ENCODE measurements at places on chromosomes 7 and 10. TPM values are rescaled to one million over a fixed set of nuclear protein-coding genes. Genes with fewer than 3 reads are reported as not detected.

NPY gene
- total RNA-seq = 26.7 TPM

DNA sequence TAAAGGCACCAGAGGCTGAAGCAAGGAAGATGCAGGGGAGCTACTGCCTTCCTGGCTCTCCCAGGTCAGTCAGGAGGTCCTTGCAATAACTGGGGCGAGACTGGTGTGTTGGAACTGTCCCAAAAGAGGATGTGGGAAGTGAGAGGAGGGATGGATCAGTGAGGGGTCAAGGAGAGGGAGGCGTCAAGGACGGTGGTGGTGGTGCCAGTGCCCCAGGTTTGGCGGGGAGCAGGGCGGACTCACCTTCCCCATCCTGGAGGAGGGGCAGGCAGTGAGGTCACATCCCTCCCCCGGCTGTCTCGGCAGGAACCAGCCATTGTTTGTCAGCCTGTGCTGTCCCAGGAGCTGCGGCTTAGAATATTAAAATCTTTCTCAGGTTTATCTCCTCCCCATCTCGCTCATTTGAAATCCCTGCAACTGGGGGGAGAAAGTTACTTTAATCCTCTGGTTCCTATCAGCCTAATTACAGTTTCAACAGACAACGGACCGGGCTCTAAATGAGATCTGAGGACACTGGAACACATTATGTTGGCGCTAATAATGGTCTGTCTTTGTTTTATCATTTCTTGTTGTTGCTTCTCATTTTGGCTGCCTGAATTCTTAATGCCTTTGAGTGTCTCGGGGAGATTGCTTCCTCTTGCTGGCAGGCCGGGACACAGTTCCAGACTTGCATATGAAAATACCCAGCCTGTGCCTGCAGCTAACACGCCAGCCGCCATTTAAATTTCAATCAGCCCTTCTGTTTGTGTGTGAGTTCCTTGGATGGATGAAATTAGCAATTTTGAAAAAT lies 387.5 kb downstream of the RPS24 start:
- DNase-seq = no peak
- no peak overlapping the region for H3K4me3 ChIP-seq
- H3K36me3 ChIP-seq = no peaks in the 10 kb centered on the region
- no peak overlapping the region for H3K27ac ChIP-seq
- no peaks in the 10 kb centered on the region for H3K27me3 ChIP-seq

DNA sequence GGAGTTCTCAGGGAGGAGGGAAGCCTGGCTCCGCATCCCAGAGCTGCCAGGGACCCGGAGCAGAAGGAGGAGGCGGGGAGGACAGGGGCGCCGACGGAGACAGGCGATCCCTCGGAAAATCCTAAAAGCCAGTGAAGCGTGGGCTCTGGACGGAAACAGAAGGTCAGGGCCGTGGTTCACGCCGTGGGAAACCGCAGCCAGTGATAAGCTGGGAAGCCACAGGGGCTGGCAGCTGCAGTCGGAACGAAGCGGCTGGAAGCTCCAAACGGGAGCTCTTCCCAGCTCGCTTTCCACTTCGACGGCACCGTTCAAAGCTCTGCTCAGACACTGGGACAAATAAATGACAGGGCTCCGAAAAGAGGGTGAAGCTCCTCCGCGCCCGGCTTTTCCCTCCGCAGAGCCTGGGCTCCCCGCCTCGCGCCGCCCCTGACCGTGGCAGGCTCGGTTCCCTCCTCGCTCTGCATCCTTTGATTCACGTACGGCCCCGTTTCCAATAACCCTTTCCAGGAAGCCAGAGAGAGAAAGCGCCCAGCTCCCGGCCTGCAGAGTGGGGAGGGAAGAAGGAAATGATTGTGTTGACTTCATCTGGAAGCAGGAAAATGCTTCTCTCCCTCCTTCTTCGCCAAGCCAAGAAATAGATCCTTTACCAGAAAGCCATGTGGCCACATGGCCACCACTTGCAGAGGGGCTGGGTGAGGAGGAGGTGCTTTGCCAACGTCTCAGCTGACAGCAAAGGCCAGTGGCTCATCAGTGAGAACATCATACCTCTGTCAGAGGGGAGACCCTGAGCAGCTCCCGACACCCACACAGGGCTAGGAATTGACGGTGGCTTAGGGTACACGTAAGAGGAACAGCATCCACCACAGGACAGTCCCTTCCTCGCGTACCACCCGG lies 57.4 kb downstream of the ADRB1 start:
- H3K27ac ChIP-seq = no peak overlapping the region
- peaks cover 17% of the 10 kb centered on the region for H3K4me1 ChIP-seq
- peak overlapping the region; percentile 49 for H3K4me3 ChIP-seq

DNA sequence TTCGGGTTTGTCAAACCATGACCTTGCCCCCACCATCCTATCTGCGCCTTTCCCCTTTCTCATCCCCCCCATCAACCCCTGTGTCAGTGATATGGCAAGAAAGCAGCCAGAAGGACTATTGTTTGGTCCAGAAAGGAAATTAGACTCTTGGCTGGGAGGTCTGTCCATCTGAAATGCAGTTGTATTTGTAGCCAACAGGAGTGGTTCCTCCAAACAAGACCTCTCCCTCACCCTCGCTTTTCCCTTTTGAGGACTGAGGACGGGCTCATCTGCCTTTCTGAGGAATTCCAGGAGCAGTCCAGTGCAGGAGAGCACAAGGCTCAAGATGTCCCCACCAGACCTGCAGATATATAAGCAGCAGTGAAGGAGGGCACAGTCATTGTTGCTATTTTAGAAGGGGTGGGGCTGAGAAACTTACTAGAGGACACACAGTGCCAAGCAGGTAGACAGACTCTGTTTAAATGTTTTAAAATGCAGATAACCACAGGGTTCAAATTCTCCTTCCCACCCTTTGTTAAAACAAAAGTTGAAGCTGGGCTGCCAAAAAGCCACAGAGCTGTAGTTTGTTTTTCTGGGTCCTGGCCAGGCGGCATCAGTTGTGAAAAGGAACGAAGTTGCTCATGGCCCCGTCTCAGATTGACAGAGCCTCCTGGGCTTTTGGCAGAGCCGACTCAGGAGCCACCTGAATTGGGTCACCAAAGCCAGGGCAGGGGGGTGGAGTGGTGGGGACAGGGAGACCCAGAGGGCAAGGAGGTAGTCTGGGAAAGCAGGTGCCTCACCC lies 37.3 kb downstream of the CYP17A1 start:
- no peak for DNase-seq
- peaks cover 87% of the 10 kb centered on the region for H3K4me1 ChIP-seq
- H3K36me3 ChIP-seq = peaks cover 31% of the 10 kb centered on the region
- H3K4me3 ChIP-seq = peak overlapping the region; percentile 3

DNA sequence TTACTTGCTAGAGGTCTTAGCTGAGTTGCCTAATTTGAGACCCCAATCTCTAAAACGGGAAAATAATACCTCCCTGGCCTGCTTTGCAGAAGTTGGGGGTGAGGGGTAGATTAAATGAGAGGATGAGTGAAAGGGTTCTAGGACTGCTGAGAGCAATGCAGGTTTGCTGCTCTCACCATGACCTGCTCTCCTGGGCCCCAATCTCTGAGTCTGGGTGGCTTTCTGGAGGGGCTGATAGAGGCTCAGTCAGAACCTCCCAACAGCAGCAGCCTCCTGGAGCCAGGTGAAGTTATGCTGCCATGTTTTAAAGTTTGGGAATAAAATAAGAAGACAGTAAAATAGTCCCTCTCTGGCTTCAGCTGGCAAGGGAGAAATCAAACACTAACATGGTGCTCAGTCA lies 7.3 kb downstream of the UROS start:
- H3K27ac ChIP-seq = no peak overlapping the region
- H3K27me3 ChIP-seq = no peaks in the 10 kb centered on the region
- no peak for DNase-seq
- H3K4me3 ChIP-seq = no peak overlapping the region
- H3K4me1 ChIP-seq = no peaks in the 10 kb centered on the region
- H3K36me3 ChIP-seq = peaks cover 43% of the 10 kb centered on the region

Data from esophagus muscularis mucosa (tissue), 4 donors.